Kasumi-1 (cell line): ENCODE measurements at places on chromosomes 12 and 14.

- no peak for DNase-seq
Observed at GRCh38 chr14:41872931-41873685, 266.4 kb downstream of the LRFN5 start.

DNA sequence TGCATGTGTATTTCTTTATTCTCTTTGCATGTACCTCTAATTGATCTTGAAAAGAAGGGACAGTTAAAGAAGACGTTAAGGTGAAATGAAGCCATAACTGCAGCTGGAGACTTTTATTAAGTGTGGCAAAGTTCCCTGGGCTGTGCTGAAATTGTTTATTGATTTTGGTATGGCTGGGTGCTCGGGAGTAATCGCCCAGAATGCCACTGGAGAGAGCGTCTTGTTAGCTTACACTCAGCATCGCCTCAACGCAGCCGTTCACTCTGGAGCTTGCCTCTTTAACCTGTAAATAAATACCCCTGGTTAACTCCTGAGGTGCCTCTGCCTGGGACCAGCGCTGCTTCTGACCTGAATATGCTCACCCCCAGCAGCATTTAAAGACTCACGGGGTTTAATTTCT, 98.6 kb downstream of the GPATCH2L start:
- no peak for DNase-seq

DNA sequence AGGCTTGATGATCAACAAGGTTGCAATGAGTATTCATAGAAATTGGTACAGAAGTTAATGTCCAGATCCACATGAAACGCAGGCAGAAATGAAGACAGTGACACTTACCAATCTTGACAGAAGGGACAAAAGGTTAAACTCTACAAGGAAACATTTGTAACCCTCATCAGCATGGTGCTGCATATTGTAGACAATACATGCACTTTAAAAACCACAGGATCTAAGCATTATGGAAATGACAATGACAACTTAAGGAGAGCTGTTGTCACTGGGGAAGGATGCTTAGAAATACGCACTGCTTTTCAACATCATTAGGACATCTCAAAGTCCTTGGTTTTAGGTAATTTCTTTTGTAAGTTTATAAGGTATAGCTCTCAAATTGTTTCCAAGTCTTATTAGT, 130.6 kb downstream of the ATP23 start:
- DNase-seq, result no peak

DNA sequence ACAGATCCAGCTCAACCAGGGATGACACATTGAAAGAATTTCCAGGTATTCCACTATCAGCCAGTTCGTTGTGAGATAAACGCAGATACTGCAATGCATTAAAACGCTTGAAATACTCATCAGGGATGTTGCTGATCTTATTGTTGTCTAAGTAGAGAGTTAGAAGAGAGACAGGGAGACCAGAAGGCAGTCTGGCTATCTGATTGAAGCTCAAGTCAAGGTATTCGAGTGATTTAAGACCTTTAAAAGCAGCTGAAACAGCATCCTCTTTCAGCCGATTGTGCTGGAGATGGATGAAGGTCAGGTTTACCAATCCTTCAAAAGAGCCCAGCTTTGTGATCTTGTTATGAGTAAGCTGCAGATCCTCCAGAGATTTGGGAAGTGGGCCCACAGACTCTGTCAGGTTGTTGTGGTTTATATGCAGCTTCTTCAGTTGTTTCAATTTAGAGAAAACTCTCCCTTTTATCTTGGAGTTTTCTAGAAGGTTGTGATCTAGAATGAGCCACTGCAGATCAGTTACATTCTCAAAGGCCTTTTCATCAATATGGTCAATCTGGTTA, 3.0 kb downstream of the LUM start:
- DNase-seq, result no peak

DNA sequence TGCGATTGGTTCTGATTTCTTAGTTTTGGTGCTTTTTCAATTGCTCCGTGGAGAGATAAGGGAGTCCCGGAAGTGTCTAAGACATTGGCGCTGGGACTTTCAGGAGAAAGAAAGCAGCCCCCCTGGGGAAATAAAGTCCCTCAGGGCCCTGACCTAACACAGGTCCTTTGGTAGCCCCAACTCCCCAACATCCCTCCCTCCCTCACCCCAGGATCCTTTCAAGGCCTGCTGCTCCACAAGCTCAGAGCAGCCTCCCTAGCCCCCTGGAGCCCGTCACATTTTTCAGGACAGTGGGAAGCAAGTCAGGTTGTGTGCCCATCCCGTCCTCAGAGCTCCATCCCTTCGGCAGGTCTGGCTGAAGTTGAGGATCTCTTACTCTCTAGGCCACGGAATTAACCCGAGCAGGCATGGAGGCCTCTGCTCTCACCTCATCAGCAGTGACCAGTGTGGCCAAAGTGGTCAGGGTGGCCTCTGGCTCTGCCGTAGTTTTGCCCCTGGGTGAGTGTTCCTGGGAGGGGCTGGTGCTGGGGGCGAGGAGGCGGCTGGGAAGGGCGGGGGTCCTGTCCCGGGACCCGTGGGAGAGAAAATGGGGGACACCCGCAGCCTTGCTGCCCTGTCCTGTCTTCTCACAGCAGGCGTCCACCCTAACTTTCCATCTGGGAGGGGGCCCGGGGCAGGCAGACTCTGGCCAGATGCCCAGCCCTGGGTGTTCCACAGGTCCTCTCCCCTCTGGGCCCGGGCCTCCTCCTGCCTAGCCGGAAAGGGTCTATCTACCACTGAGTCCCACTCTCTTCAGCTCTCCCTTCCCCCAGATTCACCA, 950 bp downstream of the IFI27 start:
- no peak for DNase-seq

DNA sequence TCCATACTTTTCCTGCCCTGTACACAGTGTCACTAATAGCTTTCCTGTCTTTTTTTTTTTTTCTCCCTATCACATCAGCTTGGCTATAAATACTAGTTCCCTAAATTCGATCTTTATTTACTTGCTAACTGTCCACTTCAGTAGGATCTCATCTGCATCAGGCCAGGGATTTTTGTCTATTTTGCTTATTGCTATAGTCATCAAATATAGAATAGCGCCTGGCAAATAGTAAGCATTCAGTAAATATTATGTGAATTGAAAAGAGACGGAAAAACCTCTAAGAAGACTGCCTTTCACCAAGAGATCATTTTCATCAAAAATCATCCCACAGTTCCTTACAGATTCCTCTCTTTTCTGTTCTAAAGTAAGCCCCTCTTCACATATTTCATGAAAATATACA, 429.1 kb downstream of the FLRT2 start:
- no peak for DNase-seq

GRCh38 chr12:31315044-31315715, 10.8 kb downstream of the SINHCAF start:
- no peak for DNase-seq

- DNase-seq, result no peak
Observed at GRCh38 chr12:53254816-53255545, 13.1 kb upstream of the ESPL1 start.

- DNase-seq, result no peak
Observed at GRCh38 chr14:66842911-66843512, 335.1 kb downstream of the GPHN start.

DNA sequence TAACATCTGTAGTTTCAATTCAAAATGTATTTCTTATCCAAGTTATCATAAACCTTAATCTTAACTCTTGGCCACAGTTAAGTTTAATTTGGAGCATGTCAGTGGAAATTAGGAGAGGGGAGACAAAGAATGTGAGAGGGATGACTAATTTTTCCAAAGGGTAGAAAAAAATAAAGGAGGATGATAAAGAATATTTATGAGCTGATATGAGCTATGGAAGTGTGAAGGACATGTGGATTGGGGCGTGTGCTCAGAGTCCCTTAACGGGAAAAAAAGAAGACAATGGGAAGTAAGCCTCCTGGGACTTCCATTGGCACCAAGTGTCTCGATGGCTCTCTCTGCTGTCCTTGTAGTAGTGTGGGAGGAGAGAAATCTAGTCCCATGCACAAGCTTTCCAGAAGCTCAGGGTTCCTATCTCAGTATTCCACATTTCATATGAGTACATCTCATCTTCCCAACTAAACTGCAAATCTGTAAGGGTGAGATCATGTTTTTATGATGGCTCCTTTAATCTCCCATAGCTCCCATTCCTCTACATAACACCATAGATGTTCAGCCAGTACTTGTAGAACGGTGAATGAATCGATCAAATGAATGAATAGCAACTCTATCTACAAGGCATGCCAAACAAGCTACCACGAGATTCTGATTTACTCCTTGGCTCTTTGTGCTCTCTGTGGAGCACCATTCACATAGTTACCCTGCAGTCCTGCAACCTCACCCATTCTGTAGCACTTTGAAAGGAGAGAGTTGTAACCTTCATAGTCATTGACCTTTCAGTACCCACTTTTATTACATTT, 27.4 kb downstream of the BCL2L14 start:
- DNase-seq, result no peak

DNA sequence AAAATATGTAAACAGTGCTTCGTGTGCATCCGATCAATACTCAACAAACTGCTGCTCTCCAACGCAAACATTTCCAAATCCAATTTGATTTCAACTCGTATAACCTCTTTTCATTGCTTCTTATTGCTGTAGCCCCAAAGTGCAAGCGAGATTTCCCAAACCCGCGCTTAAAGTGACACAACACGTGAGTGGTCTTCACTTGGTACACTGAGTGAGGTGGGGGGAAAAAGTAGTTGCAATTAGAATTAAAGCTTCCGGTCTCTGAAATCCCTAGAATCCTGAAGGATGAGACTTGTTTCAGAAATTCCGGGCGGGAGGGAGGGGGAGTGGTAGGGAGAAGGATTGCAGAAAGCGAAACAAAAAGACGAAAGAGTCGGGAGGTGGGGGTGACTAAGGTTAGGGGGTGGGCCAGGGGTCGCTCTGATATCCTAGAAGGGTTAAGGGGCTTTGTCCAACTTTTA, 387.5 kb downstream of the BCAT1 start:
- no peak for DNase-seq

GRCh38 chr12:121858662-121859572, at the start of gene HPD:
Gene HPD, minus strand, starts transcription at chr12:121858859. Its CDS starts 36 bp downstream, at chr12:121858823.
- DNase-seq, result no peak

DNA sequence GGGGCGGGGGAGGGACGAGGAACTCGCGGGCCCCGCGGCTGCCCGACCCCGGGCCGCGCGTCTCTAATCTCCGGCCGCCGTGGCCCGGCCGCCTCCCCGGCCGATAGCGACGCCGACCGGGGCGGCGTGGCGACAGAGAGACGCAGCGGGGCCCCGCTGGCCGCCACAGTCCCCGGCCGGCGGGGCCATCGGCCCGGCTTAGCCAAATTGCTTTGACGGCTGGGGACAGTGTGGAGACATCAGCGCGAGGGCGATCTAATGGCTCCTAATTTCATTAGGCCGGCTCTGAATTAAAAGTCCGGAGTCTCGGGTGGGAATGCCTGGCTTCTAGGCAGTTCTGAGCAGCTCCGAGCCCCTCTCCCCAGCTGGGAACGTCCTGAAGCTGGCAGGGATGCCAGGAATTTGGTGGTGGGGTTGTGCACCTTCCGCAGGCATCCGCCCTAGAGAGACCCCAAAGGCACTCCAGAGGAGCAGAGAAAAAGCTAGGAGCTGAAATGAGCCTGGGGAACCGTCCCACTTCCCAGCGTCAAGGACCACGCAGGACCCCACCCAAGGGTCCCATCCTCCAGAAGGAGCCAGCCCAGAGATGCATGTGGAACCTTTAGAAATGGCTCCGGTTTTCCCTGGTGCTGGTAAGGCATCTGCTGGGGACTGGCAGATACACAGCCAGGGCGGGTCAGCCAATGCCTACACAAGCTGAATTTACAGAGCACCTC, 9.6 kb downstream of the TBX5 start:
- no peak for DNase-seq

DNA sequence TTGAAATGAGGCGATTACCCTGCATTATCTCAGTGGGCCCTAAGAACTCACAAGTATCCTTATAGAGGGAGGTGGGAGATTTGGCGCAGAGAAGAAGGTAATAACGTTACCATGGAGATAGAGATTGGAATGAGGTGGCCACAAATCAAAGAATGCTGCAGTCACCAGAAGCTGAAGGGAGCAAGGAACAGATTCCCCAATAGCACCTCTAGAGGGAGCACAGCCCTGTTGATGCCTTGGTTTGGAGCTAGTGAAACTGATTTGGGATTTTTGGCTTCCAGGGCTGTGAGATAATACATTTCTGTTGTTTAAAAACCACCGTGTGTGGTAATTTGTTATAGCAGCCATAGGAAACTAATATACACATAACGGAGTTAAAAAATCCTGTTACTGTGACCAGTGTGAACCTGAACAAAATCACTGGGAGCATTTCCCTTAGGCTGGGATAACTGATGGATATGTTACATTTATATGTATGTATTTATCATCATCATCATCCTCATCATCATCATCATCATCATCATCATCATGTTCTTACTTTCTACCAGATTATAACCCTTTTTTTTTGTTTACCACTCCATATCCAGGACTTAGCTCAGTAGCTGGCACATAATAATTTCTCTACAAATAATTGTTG, 100.3 kb downstream of the LIN7A start:
- peak; percentile 39 for DNase-seq

GRCh38 chr12:6235906-6236640, 35.9 kb downstream of the CD9 start:
- no peak for DNase-seq

DNA sequence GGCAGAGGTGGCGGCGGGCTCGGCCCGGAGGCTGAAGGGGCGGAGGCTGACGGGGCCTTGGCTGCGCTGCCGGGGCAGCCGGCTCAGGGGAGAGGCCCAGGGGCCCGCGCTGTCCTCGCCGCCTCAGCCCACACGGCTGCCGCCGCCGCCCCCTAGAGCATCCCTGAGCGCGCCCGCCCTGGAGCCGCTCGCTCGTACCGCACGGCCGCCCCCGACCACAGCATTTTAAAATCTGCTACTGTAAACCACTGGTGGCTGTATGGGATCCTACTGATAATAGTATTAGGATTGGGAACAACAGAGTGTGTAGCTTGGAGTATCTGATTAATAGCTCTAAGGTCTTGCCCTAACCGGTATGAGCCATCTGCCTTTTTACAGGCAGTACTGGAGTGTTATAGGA, 22.2 kb upstream of the EDDM3A start:
- DNase-seq, result no peak

GRCh38 chr12:116273813-116274550, 3.5 kb downstream of the MED13L start:
- DNase-seq, result no peak

- no peak for DNase-seq
Observed at GRCh38 chr12:47910486-47910885, 5.7 kb upstream of the VDR start.

DNA sequence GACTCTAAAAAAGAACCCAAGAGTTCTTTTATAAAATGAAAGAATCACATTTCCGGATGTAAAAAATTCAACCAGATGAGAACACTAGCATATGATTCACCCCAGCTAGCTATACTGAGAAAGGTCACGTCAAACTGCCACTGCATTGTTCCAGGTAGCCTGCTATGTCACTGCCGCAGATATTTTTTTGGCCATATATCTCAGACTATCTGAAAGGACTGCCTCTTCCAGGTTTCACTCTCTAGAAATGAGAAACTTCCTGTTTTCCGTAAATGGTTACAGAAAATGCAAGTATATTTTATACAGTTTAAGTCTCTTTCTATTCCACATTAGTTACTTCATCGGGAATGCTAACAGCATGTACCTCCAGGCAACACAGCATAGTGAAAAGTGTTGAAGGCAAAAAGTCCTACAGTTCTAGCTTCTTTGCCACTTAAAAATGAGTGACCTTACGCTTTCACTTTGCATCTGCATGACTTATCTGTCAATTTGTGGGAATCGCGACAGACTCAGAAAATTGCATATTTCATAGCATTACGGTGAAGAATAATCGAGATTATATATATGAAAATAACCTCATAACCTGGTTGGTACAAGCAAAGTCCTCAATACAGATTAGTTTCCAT, 105.2 kb downstream of the MED13L start:
- no peak for DNase-seq

GRCh38 chr12:69266036-69266635, 26.8 kb downstream of the CPSF6 start:
- no peak for DNase-seq

GRCh38 chr12:22275843-22276242, 58.7 kb downstream of the ST8SIA1 start:
- DNase-seq, result no peak
